Activated CD4-positive, alpha-beta T cell treated with anti-CD3 and anti-CD28 coated beads, Interleukin-2, amount 50 U/mL, for 16 hours (primary cell): ENCODE measurements at places on chromosomes 2 and 18.

DNA sequence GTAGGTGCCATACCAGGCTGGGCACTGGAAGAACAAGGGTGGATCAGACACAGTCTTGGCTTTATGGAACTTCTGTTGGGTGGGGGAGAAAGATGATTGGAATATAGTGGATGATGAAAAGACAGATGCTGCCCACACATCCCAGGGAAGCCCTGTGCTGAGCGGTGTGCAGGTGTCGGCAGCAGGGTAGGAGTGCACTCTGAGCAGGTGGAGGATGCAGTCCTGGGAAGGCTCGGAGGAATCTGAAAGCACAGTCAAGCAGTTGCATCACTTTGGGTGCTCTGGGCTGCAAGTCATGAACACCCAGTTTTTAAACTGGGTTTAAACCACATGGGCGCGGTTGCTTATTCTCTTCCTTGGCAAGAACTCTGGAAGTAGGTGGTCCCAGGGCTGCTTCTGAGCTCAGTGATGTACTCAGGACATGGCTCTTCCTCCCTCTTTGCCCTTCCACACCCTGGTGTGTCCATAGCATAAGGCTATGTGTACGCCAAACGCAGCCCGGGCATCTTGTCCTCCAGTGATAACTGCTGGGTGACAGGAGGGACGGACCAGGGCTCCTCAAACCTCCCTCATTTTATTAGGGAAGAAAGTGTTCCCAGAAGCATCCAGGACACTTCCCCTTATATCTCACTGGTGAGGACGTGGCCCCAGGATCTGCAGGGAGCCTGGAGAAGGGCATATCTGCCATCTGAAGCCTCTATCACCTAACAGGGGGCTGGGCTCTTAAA lies 84.0 kb downstream of the SH3RF3 start:
- DNase-seq, result no peak

DNA sequence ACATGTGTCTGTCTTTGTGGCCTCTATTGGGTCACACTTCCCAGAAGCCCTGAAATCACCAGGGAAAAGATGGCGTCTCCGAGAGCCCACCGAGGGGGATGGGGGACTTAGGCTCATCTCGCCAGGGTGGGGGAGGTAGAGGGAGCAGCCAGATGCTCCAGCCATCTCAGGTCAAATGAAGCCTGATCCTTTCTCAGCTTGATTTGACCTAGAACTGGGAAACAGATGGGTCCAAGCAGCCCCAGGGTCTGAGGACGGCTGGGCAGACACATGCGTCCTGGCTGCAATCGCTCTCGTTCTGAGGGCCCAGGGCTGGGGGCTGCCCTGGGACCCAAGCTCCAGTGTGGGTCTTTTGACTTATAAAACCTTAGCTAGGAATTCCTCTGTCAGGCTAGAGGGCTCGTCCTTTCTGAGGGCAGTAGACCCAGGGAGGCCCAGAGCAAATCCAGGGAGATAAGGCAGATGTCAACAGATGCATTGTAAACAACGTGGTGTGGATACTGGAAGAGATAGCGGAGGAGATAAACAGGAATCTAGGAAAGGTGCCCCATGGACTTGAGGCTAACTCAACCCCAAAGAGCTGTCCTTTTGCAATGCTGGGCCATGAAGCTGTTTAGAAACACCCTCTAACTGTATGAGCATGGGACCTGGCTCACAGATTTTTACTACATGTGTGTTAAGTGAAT lies 127.7 kb downstream of the MYCN start:
- no peak for DNase-seq

DNA sequence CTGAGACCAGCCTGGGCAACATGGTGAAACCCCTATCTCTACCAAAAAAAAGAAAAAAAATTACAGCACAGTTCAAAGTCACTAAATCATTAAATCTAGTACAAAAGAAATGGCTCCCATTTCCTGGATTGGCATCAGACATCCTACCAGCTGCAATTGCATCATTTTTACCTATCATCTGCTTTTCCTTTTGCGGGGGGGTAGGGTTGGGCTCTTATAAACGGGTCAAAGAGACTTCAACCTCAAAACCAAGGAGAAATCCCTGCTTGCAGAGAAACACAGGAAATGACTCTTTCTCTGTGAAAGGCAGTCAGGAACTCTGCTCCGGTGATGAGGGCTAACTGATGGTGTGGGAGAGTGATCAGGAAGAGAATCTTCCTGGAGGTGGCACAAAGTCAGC lies 45.3 kb upstream of the RFX8 start:
- DNase-seq, result no peak

- DNase-seq, result no peak
Measured at GRCh38 chr2:224910574-224910925, 131.7 kb downstream of the DOCK10 start.

- no peak for DNase-seq
Measured at GRCh38 chr2:65031341-65032018, 24.7 kb upstream of the CEP68 start.

GRCh38 chr18:63532471-63532870 lies 9.7 kb upstream of the SERPINB12 start:
- no peak for DNase-seq

- no peak for DNase-seq
Measured at GRCh38 chr18:12119358-12119757, 25.7 kb downstream of the ANKRD62 start.

DNA sequence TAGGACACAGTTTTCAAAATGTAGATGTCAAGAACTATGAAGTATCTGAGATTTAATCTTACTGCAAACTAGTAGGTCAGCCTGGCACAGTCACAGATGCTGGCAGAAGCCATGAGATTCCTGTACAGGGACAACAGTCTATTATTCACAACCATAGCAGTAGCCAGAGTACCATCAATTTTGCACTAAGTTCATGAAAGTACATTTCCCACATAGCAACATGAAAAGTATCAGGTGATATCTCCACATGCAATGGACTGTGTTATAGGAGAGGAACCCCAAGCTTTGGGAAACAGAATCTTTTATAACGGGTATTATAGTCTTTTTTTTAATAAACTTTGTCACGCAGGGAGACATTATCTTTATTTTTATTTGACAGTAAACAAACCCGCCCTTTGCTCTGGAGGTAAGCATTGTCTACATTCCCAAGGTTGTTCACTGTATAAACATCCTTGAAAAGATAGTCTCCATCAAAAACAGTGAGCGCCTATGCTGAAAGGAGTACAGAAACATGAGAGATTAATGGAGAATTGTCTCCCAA lies 33.4 kb upstream of the DPP4 start:
- no peak for DNase-seq

DNA sequence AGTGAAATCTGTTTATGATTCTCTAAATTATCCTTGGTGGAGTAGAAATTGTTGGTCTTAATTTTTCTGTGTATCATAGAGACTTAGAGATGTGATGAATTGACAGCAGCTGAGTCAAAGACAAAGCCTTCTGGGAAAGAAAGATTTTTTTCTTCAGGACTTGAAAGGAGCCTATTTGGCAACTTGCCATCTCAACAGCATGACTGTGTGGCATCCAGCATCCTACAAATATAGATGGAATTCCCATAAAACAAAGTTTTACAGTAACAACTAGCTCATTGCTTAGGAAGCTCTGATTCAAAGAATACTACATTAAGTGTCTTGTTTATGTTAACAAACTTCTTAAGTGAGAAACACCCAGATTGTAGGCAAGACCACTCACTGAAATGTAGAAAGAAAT lies 79.2 kb upstream of the SETBP1 start:
- DNase-seq, result no peak

- DNase-seq, result no peak
Measured at GRCh38 chr18:24947521-24948305, 404.3 kb downstream of the ZNF521 start.

DNA sequence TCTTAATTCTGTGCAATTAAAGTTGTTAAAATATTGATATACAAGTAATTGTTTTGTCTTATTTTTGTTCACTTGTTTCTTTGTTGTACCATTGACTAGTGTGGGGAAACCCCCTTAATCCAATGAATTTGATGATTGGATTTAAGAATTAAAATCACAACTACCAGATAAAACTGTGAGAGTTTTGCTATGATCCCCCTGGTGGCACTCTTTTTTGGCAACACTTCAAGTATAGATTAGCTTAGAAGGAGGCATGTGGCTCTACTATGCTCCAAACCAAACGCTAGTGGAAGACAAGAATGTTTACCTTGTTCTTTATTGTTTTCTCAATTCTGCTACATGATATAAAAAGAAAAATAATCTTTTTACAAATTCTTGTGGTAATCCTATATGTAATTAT lies 477.8 kb upstream of the ETAA1 start:
- DNase-seq, result no peak

DNA sequence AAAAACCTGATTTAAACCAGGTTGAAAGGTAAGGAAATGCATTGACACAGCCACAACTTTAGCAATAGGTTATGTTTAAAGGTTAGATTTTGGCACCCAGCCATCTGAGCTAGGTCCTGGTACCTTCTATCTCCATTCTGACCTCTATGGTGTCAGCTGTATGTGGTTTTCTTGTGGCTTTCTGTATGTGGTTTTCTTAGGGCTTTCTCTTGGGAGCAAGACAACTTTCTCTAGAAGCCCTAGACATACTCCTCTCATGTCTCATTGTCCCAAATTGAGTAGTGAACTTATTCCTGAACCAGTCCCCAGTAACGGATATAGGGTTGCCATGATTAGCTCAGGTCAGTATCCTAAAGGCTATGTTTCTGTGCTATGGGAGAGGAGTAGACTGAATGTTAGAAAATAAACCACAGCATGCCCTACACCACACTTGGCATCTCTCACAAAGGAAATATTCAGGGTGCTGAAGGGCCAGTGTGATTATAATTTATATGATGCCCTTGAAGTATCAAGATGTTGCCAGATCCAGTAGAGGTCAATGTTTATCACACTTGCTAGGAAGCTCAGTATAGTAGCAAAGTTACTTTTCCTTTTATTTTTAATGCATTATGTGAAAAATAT lies 176.1 kb downstream of the CAPN13 start:
- peak; percentile 10 for DNase-seq

DNA sequence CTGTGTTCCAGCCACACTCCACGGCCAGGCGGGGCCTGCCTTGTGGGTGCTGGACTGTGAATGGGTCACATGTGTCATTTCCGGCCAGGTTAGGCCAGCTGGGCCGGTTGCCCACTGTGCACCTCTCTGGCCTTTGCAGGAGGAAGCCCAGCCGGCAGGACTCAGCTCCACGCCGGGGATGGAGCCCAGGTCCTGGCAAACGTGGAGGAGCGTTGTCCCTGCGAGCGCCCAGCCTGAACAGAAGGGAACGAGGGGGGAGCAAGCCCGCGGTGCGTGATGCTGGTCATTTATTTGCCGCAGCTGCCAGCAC lies 152.9 kb downstream of the PXDN start:
- no peak for DNase-seq
